ENCODE measurements at places on chromosomes 16 and 17.

- no peak for DNase-seq
Measured at GRCh38 chr16:50881956-50882355, 140.1 kb downstream of the CYLD start.

DNA sequence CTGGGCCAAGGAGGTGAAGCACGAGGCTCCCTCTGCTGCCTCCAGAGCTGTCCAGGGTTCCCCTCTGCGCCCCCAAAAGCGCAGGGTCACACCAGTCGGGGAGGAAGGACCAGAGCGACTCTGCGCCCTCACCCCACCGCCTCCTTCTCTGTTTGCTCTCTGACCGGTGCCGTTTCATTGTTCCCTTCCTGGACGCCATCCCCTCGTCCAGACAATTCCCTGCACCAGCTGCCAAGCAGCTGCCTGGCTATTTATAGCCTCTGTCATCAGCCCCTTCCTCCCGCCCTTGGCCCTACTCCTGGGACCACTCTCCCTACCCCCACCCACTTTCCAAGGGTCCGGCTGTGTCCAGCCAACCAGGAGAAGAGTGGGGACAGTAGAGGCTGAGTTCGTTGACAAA, 68.8 kb upstream of the CREBBP start:
- no peak for DNase-seq

DNA sequence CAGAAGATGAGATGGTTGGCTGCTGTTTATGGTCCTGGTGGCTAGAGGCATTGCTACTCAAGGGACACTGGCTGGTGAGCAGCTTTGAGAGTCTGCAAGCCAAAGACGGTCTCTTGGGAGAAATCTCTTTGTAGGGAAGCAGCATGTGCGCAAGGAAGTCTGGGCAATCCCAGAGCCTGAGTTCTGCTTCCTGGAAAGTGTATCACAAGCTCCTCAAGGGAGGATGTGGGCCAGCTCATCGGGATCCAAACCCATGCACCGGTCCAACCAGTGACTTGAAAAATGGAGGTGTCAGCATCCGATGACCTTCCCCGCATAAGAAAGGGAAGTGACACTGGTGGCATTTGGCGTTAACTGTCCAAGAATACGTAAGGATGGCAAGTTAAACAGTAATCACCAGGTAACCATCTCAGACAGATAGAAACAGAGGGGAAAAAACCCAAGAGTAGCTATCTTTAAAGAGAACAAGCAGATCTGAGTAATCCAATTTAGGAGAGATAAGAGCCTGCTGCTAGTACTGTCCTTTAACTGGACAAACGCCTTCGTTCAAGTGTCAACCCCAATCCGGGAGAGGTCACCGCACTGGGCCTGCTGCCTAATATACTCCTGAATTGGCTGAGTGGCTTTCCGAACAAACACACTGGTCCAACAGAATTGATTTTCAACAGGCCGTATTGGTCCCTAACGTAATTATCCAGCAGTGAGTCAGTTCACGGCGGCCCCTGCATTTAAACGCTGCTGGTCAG, 303.0 kb upstream of the ZFHX3 start:
- DNase-seq: no peak

DNA sequence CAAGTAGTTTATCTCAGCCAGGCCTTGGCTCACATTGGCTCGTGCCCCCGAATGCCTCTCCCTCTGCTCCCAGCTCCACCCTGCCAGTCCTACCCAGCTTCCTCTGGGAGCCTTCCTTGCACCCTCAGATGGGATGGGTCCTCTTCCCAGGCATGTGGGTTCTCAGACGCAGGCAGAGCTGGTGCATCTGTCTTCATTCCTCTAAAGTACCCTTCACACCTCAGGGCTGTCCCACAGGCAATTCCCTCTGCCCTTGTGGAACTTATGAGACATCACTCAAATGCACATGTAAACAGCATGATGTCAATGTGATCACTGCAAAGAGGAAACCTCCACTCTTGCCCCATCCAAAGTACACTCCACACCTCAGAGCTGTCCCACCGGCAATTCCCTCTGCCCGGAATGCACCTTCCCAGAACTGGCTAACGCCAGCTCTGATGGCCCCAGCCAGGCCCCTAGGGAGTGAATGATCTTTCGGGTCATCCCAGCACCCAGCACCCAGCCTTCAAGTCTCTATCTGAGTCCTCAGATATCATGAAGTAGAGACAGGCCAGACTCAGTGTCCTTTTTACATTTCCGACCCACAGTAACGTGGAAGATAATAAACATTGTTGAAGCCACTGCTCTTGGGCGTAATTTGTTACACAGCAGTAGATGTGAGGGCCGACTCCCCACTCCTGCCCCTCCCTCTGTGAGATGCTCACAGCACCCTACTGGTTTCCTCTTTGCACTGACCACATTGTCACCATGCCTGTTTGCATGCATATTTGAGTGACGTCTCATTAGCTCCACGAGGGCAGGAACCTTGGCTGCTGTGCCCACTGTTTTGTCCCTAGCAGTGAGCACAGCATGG, 85.4 kb downstream of the N4BP1 start:
- DNase-seq: no peak

- DNase-seq: no peak
Measured at GRCh38 chr17:46163316-46163715, 29.9 kb downstream of the KANSL1 start.

DNA sequence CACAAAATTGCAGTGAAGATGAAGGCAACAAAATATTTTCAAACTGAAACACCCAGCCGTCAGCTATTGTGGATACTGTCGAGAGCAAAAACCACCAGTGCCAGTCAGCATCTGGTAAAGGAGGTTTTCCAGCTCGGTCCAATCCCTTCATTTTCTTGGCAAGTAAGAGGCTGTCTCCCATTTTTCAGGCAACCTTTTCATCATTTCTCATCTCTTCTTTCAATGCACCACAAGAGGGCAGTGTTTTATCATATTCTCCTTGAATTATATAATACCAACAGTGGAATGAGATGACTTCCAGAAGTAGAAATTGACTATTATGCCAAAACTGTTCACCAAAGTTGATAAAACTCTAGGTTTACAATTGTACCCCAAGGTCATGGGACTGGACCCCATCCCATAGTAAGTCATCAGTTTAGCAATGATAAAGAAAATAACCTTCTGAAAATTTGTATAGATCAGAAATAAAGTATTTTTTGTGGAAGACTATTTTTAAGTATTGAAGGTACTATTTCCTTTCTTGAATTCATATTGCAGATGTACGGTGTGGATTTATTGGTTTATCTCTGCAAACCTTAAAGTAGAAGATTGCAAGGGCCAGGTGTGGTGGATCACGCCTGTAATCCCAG, 16.8 kb downstream of the NQO1 start:
- no peak for DNase-seq

DNA sequence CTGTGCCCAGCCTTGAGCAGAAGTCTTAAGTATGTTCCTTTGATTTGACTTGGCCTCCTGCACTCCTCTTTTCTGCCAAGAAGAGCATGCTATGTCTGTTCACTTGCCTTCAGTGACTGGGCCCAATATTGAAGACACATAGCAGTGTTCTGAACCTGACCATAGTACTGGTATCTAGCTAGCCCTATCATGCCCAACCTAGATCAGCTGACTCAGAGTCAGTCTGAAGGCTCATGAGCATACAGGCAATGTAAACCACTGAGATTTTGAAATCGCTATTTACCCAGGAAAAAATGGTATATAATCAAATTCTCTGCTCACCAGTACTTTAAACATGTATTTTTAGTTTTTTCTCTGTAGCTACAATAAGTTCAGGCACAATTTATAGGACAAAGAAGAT, 129.4 kb downstream of the TANC2 start:
- DNase-seq: no peak

DNA sequence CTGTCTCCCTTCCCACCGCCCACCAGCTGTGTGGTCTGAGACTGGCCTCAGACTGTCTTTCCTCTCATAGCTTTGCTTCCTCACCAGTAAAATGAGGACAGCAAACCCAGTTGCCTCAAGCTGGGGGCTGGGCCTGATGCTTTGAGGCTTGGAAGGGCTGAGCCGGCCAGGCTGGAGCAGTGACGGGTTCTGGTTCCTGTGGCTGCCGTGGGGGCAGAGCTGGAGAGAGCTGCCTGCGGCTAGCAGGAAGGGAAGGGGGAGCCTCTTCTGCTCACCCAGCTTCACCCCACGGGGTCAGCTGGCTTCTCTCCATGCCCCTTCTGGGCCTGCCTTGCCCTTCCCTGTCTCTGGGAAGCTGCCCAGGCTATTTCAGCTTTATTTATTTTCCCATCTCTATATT, 23.7 kb downstream of the LASP1 start:
- DNase-seq: no peak

GRCh38 chr17:37643869-37644268, 623 bp upstream of the DDX52 start:
- no peak for DNase-seq

DNA sequence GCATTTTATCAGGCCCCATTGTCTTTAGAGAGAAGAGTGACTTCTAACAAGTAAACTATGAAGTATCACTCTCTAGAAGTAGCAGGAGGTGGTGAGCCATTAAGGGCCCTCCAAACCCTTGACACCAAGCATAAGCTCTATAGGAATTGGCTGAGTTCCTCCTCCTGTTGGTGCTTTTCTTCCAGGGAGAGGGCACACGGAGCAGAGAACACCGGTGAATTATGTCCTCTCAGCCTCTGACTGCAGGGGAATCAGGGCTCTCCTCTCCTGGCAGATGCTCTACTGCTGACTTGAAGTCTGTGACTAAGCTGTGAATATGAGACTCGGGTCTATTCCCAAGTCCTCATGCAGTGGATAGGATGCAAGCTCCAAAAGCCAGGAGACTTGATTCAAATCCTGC, 32.3 kb downstream of the CHD9 start:
- DNase-seq: no peak

- DNase-seq: no peak
Measured at GRCh38 chr16:9603316-9603715, 511.9 kb downstream of the HAPSTR1 start.

DNA sequence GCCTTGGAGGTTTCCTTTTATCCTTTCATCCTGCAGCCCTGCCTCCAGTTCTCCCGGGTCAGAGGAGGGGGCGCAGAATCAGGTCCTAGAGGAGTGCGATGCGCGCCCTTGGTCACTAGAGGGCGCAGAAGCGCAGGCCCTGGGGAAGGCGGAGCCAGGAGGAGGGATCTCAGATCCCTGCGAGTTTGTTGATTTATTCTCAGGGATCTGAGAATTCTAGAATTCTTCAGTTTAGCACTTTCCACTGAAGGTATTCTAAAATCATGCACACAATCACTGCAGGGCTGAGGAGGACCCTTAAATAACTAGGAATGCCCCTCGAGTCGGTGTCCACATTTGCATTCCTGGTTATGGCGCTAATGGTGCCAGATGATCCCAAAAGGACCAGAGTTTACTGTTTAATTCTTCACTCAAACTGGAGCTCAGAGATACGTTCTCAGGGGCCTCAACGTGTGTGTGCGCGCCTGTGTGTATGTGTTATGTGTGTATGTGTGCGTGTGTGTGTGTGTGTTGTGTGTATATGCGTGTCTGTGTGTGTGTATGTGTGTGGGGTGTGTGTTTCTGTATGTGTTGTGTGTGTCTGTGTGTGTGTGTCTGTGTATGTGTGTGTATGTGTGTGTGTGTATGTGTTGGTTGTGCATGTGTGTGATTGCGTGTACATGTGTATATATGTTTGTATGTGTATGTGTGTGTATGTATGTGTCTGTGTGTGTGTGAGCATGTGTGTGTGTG, 6.9 kb upstream of the ELAC2 start:
- DNase-seq: peak; percentile 54

GRCh38 chr16:13866073-13866472, 53.9 kb upstream of the ERCC4 start:
- DNase-seq: peak; percentile 24

DNA sequence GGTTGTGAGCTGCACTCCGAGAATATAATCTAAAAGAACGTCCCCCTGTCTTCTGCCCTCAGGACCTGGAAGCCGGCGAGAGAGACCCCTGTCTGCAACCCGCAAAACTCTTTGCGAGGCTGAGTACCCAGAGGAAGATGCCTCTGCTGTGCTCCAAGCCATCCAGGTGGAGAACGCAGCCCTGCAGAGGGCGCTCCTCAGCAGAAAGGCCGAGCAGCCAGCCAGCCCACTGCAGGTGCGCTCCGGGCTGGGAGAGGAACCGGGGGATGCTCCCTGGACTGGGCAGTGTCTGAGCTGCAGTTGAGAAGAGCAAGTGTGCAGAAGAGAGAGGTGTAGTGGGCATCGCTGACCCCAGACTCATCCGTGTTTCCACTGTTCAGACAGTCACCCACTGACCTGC, 148.3 kb downstream of the KATNIP start:
- DNase-seq: no peak

GRCh38 chr17:30271102-30271501, 20.6 kb downstream of the BLMH start:
- DNase-seq: no peak

DNA sequence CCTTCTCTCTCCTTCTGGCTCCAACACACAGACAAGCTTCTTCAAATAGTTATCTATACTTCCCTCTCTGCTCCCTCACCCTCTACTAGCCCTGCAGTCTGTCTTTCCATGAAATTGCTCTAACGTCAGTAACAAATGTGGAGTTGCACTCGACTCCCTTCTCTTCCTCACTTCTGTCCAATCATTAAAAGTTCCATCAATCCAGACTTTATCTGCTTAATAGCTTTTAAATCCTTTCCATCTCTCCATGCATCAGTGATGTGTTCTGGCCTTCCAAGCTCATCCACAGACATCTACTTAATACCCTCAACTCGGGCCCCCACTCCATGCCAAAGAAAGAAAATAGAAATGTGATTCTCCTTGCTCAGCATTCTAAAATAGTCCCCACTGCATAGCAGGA, 422.1 kb upstream of the CDH5 start:
- DNase-seq: no peak

- DNase-seq: no peak
Measured at GRCh38 chr16:31202414-31203375, at the start of gene PYCARD. TSS of gene PYCARD (minus strand) at chr16:31202760. CDS start at chr16:31202690, 70 bp downstream.

DNA sequence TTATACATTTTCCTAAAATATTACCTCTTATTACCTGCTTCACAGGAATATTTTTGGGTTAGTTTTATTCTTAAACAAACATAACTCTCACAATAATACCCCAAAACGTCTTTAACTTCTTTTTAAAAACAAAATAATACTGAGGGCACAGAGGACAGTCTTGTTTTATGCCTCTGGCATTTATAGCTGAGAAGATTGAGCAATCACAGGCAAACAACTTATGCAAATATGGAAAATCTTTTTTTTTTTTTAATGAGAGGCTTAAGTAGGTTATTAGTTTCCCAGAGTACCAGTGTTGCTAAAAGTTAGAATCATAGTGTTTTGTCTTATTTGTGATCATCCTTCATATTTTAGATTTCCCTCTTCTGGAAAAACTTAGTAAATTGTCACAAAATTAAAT, 195.0 kb downstream of the FTO start:
- DNase-seq: no peak

- DNase-seq: no peak
Measured at GRCh38 chr16:80723091-80723490, 81.3 kb downstream of the CDYL2 start.

- DNase-seq: no peak
Measured at GRCh38 chr17:57914273-57915142, 40.7 kb downstream of the CUEDC1 start.

GRCh38 chr17:35537601-35538141, at the start of gene SLFN12L:
TSS of gene SLFN12L (minus strand) at chr17:35537678. CDS start at chr17:35522364, 15,314 bp downstream.
- DNase-seq: no peak

DNA sequence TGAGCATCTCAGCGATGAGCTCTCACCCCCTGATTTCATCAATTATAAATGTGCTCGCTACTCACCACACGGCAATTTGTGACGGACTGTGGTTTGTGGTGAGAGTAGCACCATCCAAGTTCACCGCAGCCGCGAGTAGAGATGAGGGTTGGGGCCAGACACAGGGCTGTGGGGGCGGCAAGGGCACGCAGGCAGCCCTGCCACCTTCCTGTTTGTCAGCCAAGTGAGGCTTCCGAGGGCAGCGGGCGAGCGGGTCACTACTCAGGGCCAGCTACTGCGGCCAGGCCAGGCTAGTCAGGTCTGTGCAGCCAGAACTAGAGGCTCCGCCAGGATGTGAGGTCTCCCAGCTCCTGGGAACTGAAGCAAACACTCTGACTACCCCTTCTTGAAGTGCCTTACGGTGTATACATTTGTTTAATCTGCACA, 39.6 kb upstream of the MEOX1 start:
- DNase-seq: peak; percentile 38
